ENCODE measurements at places on chromosomes 7 and 10. TPM values are rescaled to one million over a fixed set of nuclear protein-coding genes. Genes with fewer than 3 reads are reported as not detected.

GRCh38 chr7:103705542-103705941 is 259.5 kb upstream of the SLC26A5 start:
- no peak overlapping the region for H3K4me3 ChIP-seq
- no peak overlapping the region for H3K27ac ChIP-seq
- H3K36me3 ChIP-seq = no peaks in the 10 kb centered on the region

DNA sequence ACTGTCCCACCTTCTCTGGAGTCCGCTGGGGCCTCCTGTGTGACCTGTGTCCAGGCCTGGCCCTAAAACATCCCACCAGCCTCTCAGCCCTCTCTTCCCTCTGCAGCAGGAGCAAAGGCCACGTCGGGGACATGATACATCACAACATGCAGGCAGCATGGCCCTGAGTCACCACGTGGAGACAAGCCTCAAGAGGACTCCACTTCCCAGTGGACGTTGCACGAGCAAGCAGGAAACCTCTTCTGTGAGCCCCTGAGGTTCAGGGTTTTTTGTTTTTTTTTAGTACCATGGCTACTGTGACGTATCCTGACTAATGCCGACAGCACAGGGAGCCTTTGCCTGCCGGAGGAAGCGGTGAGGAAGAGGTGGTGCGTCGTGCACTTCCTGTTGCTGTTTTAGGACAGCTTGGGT is 165.9 kb downstream of the DNAJB6 start:
- H3K27ac ChIP-seq = peak overlapping the region; percentile 71
- H3K4me3 ChIP-seq = peak overlapping the region; percentile 3
- peaks cover 31% of the 10 kb centered on the region for H3K27me3 ChIP-seq
- DNase-seq = peak; percentile 88

DNA sequence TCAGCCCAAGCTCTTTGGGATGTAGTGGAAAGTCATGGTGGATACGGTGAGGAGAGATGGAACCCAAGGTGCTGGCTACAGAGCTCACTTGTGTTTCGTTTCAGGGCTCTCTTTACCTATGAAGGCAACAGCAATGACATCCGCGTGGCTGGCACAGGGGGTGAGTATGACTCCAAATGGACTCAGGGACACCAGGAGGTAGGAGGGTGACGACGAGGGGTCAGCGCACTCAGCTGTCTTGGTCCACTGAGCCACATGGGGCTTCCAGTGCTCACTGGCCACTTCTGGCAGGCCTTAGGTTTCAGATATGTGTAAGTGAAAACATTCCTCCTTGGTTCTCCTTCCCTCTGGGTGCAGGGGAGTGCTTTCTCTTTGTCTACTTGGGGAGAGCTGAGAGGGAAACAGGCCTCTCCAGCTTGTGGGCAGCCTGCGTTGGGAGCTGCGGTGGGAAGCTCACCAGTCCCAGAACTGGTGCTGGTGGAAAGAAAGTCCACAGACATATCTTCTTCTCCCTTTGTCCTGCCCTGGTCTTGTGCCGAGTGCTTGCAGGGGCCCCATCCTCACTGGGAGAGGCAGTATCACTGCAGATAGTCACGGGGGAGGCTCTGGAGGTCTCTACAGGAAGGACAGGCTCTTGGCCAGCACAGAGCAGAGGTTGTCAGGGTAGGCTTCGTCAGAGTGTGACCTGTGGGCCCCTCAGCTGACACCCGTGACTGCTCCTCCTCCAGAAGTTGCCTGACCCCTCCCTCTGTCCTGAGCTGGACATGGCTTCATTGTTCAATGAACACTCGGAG is 5.8 kb downstream of the DBNL start:
- H3K27ac ChIP-seq = no peak overlapping the region
- peaks cover 36% of the 10 kb centered on the region for H3K4me1 ChIP-seq
- peaks cover 83% of the 10 kb centered on the region for H3K36me3 ChIP-seq
- no peak overlapping the region for H3K4me3 ChIP-seq
- H3K27me3 ChIP-seq = no peaks in the 10 kb centered on the region

DNA sequence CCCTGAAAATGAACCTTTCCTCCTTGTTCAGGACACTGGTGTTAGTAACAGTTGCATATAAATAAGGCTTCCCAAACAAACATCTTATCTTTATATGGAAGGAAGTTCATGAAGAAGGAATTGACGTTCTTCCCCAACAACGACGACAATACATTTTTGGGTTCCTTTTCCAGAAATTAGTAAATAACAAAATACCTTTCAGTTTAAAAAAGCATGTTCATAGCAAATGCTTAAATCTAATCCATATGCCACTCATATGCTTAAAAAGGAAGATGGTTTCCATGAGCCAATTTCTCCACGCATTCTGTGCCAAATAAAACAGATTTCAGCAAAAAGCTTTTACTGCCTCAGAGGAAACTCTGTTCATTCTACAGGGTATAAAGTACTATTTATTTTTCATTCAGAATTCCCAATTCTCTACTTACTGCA is 182.6 kb downstream of the COBL start:
- H3K27me3 ChIP-seq = no peaks in the 10 kb centered on the region
- H3K27ac ChIP-seq = peak overlapping the region; percentile 55
- H3K4me3 ChIP-seq = no peak overlapping the region
- no peaks in the 10 kb centered on the region for H3K36me3 ChIP-seq
- H3K4me1 ChIP-seq = peaks cover 3% of the 10 kb centered on the region

LRRC18 gene
- not detected for total RNA-seq

CALHM3 gene
- not detected for total RNA-seq

Measured in spleen (tissue), 13 donors.